Activated T-helper 2 cell treated with anti-CD3 and anti-CD28 coated beads, Interferon-gamma antibody, Interleukin-2, Interleukin-4, amounts not matched to agents 10 μg/mL and 5 μg/mL and 100 μg/mL, durations not matched to agents 14 hours and 24 hours and 36 hours (primary cell): ENCODE measurements at places on chromosomes 4 and X. TPM values are rescaled to one million over a fixed set of nuclear protein-coding genes. Genes with fewer than 3 reads are reported as not detected.
A peak's percentile ranks its signal among the peaks of the same experiment; 100 is the strongest.

- DNase-seq: no peak
Observed at GRCh38 chr4:109027016-109027500, 264.2 kb upstream of the ETNPPL start.

DNA sequence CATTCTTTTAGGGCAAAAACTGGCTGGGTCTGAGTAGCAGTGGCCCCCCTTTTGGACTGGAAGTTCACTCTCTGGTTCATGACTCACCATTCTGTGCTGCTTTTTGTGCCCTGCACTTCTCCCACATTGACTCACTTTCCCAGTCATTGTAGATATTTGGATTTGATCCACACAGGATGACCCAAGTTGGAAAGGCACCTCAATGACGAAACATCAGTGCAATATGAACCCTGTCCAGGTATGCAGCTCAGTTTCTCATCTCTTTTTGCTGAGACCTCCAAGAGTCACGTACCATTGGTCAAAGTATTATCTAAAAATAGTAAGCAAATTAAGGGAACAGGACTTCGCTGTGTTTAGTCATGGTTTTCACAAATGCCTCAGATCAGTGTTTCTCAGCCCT is 92.7 kb downstream of the CBLL2 start:
- no peak for DNase-seq

GRCh38 chrX:101659601-101660063 is at the start of gene ARMCX2:
TSS of gene ARMCX2 (minus strand) at chrX:101659850. CDS start at chrX:101657588, 2,262 bp downstream.
- DNase-seq: no peak

GRCh38 chrX:80792205-80792604 is 17.5 kb downstream of the BRWD3 start:
- DNase-seq: no peak

DNA sequence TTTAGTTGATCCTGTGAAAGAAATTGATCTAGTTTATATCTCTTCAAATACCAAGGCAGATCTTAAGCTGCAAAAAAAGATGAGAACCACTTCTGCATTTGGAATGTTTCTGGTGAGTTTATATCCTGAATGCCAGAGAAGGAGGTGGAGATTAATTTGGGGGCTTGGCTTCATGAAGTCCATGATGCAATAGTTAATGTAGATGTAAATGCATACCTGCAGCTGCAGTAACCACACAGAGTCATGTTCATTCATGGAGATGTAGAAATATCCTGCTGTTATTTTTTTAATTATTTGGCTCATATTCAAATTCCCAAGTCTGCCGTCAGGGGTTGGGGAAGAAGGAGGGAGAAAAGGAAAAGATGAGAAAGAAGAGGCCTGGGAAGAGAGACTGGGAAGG is at the start of gene SULT1E1:
SULT1E1 (minus strand) TSS at position 94 of the 400 bp plus-strand sequence. CDS start 2,501 bp downstream, outside the sequence.
- no peak for DNase-seq

PRKX gene
- total RNA-seq: 116 and 117 TPM in 2 replicates

DNA sequence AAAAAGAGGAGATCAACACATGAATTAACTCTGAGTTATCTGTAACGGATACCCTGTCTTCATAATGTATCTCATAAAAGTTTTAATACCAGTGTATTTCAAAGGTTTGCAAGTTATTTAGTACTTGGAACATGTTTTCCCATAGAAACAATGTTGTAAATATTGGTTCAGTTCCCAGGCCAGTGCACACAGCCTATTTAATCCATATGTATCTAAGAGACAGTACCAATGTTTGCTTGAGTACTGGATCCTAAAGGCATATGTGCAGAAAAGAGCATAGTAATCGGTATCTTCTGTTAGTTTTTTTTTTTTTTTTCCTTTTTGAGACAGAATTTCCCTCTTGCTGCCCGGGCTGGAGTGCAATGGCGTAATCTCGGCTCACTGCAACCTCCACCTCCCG is 46.1 kb downstream of the SLIT2 start:
- no peak for DNase-seq

GRCh38 chr4:5212255-5213013 is 161.2 kb downstream of the STK32B start:
- no peak for DNase-seq

NEXMIF gene
- total RNA-seq: 0.43 and 0.71 TPM in 2 replicates

FAM9C gene
- not detected in 2 replicates for total RNA-seq

- no peak for DNase-seq
Observed at GRCh38 chrX:153387987-153388721, 13.0 kb downstream of the PNMA6E start.

GRCh38 chr4:36758312-36759178 is 477.1 kb downstream of the DTHD1 start:
- no peak for DNase-seq

- DNase-seq: no peak
Observed at GRCh38 chr4:38943343-38943742, 75.7 kb downstream of the FAM114A1 start.

DNA sequence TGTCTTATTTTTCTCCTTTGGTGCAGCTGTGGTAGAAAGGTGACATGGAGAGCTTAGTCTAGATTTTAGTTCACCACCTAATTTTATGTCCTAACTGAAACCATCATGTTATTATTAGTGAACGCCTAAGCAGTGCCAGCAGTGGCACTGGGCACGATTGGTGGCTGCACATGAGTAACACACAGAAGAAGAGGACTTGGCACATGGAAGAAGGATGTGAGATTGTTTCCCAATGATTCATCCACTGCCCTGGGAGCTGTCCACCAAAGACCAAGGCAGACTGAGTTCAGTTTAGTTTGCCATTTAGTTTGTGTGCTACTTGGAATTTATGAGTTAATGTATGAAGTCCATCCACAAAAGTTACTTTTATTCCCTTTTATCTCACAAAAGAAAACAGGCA is 68.1 kb upstream of the NAP1L5 start:
- DNase-seq: no peak

- DNase-seq: no peak
Observed at GRCh38 chrX:72038016-72038415, 93.7 kb downstream of the RTL5 start.

GRCh38 chr4:108152980-108153379 is 15.8 kb downstream of the LEF1 start:
- DNase-seq: no peak

F11 gene
- total RNA-seq: not detected in 2 replicates

TMEM31 gene
- total RNA-seq: not detected in 2 replicates

- no peak for DNase-seq
Observed at GRCh38 chr4:10951306-10951705, 266.7 kb upstream of the CLNK start.

DNA sequence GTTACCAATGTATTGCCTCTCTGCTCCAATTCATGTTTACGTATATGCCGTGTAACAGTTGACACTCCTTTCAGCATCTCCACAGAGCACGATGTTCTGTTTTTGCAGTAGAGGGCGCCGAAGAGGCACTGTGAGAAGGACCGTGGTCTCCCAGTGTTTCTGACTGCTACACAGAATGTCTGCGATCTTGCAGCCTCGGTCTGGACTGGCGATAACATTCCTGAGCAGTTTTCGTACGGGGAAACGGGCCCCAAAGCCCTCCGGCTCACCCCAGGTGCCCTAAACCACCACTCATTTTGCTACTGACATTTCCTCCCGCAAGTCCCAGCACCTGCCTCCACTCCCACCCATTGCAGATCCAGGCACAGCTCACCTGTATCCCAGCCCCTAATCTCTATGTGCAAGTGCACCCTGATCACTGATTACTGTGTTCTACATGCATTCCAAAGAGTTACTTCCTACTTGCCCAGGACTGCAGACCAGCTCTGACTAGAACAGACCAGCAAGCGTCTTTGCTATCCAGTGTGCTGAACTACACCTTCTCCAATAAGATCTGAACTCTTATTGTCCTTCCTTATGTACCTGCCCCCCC is 12.4 kb upstream of the NFXL1 start:
- DNase-seq: peak; percentile 26

- no peak for DNase-seq
Observed at GRCh38 chrX:46666831-46667230, 92.1 kb downstream of the SLC9A7 start.

DNA sequence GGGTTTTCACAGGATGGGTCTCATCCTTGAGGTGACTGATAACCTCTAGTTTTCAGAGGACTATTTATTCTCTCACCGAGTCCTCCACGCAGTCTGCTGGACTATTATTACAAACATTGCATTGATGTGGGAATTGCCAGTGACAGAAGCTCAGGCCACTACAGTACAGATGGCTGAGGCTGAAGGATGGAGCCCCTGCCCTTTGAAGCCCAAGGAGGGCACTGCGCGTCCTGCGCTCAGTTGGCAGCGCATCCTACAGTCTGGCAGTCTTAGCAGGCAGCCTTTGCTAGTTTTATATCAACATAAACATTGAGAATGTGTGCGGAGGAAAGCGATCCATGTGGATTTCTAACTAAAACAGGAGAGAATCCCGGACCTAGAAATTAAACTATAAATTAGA is 1.5 kb upstream of the RELL1 start:
- DNase-seq: no peak

- no peak for DNase-seq
Observed at GRCh38 chr4:141660880-141661279, 24.5 kb downstream of the IL15 start.

AFF2 gene
- total RNA-seq: 3.2 and 3.3 TPM in 2 replicates

FOXR2 gene
- not detected in 2 replicates for total RNA-seq

- DNase-seq: no peak
Observed at GRCh38 chrX:27619459-27619858, 29.3 kb downstream of the DCAF8L2 start.

DNAAF6 gene
- not detected in 2 replicates for total RNA-seq

GRCh38 chrX:56762220-56762619 is 33.2 kb downstream of the NBDY start:
- DNase-seq: no peak

PPEF2 gene
- total RNA-seq: 0.11 TPM in 1 of 2 replicates, not detected in the other

CCNA2 gene
- total RNA-seq: 74.7 and 75.1 TPM in 2 replicates

- no peak for DNase-seq
Observed at GRCh38 chr4:122007016-122007415, 55.2 kb upstream of the TRPC3 start.

UGT2B10 gene
- not detected in 2 replicates for total RNA-seq

- DNase-seq: no peak
Observed at GRCh38 chr4:534101-534575, 35.1 kb downstream of the PIGG start.

- DNase-seq: no peak
Observed at GRCh38 chr4:1300466-1301455, 11.1 kb downstream of the MAEA start.

RAB9B gene
- 0.55 and 0.62 TPM in 2 replicates for total RNA-seq

- DNase-seq: no peak
Observed at GRCh38 chr4:93327346-93327745, 501.2 kb upstream of the ATOH1 start.

BMPR1B gene
- total RNA-seq: not detected in 2 replicates

GRCh38 chr4:5157791-5158770 is 106.8 kb downstream of the STK32B start:
- DNase-seq: no peak

DNA sequence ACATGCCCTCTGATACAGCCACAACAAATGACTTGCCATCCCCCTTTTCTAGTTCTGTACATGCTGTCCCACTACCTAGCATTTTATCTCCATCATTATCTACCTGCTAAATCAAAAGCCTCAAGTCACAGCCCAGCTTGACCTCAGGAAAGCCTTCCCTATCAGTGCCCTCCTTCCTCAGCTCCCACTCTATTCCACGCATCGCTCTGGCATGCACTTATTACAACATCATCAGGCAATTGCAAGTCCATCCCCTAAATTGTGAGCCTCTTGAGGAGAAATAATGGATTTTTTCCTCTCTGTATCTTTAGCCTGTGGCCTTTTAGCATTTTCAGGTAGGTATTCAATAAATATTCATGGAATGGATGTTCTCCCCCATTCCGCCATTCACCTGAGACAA is 5.7 kb downstream of the ARL13A start:
- DNase-seq: no peak

DNA sequence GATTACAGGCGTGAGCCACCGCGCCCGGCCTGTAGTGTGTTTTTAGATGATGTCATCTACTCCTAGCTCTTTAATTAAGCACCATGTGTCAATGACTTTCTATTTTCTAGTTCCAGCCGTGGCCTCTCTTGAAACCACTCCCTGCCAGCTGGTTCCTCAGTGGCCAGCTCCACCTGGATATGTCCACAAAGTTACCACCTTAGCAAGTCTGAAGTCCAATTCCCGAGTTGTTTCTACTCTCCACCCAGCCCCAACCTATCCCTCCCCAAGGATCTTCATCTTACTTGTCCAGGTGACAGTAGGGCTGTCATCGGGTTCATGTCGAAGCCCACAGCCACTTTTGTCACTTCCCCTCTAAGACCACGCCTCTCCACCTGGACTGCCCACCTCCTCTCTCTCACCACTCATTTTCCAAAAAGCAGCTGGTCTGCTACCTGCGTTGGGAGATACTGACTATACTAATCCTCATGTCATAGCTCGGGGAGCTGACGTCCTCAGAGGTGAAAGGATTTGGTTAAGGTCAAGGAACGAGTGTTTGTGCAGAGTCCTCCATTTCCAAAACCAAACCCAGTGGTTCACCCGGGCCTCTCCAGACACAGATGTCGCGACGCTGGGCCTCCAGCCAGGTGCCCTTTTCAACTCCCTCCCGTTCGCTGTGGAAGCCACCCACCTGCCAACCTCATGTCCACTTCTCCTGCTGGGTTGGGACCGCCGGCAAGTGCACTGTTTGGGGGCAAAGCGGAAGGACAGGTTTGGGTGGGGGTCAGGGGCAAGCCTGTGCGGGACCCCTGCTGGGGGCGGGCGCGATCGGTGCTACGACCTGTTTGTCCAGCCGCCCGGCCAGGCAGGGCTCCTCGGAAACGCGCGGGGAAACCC is 704 bp downstream of the FAM3A start:
- DNase-seq: peak; percentile 10

MAGEA6 gene
- not detected in 2 replicates for total RNA-seq

GPM6B gene
- not detected in 2 replicates for total RNA-seq

MAOB gene
- 10.3 and 11.6 TPM in 2 replicates for total RNA-seq

DNA sequence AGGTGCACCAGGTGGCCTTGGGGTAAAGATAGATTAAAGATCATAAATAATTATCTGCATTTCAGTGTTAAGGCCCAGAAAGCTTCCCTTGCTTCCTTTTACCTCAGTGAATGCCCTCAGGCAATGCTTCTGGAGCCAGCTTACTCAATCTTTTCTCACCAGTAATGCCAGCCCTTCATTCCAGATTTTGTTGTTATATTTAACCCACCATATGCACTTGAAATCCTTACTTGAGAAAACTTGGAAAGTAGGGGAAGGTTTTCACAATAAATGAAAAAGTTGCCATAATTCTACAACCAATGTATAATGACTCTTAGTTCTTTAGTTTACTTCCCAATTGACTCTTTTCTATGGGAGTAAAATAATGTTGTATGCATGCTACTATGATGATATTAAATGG is 17.1 kb upstream of the PBDC1 start:
- DNase-seq: no peak

- DNase-seq: no peak
Observed at GRCh38 chr4:17985832-17986231, 35.7 kb downstream of the LCORL start.
